ENCODE measurements at places on chromosomes 6 and 20. TPM values are rescaled to one million over a fixed set of nuclear protein-coding genes. Genes with fewer than 3 reads are reported as not detected.

The NRN1 gene
- 81.4 TPM for total RNA-seq

DNA sequence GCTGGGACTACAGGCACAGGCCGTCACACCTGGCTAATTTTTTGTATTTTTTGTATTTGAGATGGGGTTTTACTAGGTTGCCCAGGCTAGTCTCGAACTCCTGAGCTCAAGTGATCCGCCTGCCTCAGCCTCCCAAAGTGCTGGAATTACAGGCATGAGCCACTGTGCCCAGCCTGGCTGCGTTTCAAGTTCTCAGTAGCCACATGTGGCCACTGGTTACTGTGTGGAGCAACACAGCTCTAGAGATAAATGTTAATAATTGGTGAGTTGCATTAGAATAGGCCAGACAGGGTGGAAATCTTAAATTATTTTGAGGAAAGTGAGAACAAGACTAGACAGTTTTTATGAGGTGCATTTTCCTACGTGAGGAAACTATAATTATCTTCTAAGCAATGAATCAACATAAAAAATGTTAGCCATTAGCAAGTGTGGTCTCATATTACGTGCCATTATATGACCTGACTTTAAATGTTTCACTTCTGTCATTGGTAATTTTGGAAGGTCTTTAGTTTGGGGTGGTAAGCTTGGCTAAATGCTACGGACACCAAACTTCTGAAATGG lies 129.6 kb downstream of the PLEKHG1 start:
- no peak for DNase-seq

DNA sequence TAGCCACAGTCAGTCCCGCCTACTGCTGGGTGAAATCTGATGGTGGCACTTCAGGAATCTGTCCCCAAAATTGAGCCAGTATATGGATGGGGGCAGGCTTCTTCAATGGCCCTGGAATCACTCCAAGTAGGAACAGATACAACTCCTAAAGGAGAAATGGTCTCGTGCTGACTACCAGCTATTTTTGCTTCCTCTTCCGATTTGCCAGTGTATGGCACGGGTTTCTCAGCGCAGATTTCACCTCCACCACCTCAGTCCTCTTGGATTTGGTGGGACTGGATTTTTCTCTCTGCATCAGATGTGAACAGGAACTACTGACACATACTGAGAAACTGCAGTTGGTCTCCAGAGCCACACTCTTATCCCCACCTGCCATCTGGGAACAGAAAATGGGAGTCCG lies 27.2 kb downstream of the PNPLA1 start:
- no peak for DNase-seq

GRCh38 chr6:129663531-129663930 lies 46.4 kb downstream of the ARHGAP18 start:
- no peak for DNase-seq

GRCh38 chr6:37126493-37126958 lies 43.4 kb upstream of the PIM1 start:
- DNase-seq = no peak

- no peak for DNase-seq
These were observed 70.5 kb upstream of the PRL start for GRCh38 chr6:22367346-22367745.

GRCh38 chr20:35017099-35017835 lies 61.6 kb downstream of the MYH7B start:
- DNase-seq = no peak

Measured in breast epithelium (tissue), 4 donors.